ENCODE measurements at places on chromosomes 4 and X.
A peak's percentile ranks its signal among the peaks of the same experiment; 100 is the strongest.

GRCh38 chr4:135316266-135316779 is 1114.7 kb upstream of the PABPC4L start:
- DNase-seq: no peak

GRCh38 chr4:95627709-95628108 is 78.9 kb upstream of the UNC5C start:
- DNase-seq: peak; percentile 64

- no peak for DNase-seq
These were observed 41.3 kb upstream of the CRMP1 start for GRCh38 chr4:5933996-5934831.

DNA sequence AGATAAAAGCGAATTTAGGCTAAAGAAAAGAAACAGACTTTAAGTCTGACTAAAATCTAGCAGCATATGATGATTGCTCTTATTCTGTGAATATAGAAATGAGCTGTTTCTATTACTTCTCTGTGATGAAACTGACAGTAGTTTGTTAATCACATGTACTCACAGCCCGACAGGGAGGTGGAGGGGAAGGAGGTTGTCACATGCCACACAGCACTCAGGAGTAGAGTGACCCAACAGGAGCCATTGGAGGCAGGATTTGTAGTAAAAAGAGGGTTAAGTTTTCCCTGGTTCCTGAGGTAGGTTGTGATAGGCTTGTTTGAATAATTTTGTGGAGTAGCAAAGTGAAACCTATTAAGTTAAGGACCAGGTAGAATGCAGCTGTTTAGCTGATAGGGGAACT is 495.9 kb downstream of the CENPC start:
- DNase-seq: no peak

- DNase-seq: no peak
These were observed 160.1 kb downstream of the COX18 start for GRCh38 chr4:72909461-72909860.

- no peak for DNase-seq
These were observed 27.7 kb downstream of the PAK3 start for GRCh38 chrX:111123606-111124179.

DNA sequence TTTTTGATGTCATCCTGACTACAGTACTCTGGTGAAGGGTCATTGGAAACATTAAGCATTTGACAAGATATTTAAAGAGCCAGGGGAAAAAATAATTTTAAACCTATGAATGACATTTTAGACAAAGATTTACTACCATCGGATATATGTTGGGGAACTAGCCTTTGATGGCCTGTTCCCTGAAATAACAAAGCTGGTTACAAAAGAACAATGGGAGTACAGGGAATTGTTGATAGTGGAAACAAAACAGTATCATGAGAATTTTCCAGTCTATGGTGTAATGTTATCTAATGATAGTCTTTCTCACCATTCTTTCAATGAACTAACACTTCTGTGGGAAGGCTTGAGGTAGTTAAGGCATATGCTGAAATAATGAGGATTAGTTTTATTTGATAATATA is 125.9 kb upstream of the KLHL4 start:
- DNase-seq: peak; percentile 27

DNA sequence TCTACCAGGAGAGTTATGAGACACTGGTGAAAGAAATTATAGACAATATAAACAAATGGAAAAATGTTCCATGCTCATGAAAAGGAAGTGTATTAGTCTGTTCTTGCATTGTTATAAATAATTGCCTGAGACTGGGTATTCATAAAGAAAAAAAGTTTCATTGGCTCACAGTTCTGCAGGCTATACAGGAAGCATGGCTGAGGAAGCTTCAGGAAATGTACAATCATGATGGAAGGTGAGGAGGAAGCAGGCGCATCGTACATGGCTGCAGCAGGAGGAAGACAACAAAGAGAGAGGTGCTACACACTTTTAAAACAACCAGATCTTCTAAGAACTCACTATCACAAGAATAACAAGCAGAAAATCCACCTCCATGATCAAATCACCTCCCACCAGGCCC is 184.3 kb downstream of the NPNT start:
- DNase-seq: no peak

DNA sequence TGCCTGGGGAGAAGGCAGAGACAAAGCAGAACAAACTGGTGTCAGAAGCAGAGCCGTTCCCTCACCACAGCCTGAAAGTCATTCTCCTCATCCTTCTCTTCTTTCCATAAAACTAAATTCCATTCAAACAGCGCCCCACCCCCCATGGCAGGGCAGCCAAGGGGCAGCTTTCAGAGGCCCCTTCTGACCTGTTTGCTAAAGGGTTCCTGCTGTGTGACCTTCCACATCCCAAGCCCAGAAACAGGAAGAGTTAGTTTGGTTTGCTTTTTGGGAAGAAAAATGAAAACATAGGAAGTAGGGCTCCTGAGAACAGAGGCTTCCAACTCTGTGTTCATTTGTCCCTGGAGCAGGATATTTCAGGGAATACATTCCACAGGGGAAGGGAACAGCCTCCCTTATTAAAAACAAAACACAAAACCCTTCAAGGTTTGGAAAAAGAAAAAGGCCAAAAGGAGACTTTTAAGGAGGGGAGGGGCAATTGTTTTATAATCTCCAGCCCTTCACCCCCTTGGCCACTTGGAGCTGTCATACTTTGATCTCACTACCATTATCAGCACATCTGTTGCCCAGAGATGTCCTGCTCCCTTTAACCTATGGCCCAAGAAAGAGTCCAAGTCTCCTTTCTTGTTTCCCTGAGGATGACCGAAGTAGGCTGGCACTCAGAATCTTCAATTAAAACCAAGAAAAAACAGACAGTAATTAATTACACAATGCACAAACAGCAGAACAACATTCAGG is 25.3 kb downstream of the STARD8 start:
- no peak for DNase-seq

- DNase-seq: peak; percentile 11
These were observed 911.2 kb downstream of the FSTL5 start for GRCh38 chr4:161252520-161253141.

DNA sequence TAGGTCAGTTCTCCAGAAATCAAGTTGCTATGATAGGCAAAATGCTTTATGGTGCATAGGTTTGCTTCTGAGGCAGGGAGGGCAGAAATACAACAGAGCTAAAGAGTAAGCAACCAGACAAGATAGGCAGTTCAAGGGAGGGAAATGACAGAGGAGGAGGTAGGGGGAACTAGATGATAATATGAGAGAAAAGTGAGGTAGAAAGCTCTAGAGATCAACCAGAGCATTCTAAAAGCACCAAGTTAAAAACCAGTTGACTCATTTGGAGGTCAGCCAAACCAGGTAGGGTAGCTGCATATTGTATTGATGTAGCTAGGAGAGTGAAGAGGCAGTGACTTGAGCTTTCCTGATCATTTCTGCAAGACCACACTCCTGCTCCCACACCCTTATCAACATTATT is 49.0 kb upstream of the SLC16A2 start:
- DNase-seq: no peak

GRCh38 chr4:188778905-188779304 is 639.7 kb downstream of the TRIML1 start:
- peak; percentile 1 for DNase-seq

DNA sequence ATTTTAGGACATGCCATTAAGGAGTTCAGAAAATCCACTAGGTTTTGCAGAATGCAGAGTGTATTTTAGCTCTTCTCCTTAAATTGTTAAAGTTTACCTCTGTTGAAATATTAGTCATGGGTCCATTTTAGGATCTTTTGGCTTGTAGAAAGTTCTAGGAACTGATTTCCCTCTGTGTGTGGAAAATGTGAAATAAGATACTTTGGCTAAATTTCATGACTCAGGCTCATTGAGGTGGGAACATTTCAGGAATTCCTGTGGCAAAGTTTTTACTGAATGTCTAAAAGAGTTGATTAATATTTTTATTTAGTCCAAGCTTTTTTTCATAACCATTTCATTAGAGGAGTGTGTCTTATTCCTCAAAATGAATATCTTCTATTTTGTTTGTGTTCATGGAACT is 7.0 kb downstream of the FHIP1A start:
- DNase-seq: peak; percentile 59

- no peak for DNase-seq
These were observed 132.9 kb downstream of the AFF2 start for GRCh38 chrX:148633218-148633908.

DNA sequence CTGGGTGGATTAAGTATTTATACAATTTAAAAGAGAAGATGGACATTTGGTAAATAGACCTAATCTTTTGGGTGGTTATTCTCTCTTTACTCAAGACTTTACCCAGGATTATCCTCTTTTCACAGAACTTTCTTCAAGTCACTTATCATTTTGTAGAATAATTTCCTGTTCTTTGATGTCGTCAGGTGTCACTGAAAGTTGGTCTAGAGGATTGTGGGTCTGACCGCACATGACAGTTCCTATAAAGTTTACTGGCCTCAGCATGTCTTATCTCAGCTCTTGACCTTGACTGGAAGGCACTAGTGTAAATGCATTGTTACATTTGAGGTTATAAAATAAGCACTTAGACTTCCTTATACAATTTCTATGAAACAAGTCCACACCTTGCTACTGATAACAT is 139.9 kb upstream of the SLC4A4 start:
- DNase-seq: no peak

DNA sequence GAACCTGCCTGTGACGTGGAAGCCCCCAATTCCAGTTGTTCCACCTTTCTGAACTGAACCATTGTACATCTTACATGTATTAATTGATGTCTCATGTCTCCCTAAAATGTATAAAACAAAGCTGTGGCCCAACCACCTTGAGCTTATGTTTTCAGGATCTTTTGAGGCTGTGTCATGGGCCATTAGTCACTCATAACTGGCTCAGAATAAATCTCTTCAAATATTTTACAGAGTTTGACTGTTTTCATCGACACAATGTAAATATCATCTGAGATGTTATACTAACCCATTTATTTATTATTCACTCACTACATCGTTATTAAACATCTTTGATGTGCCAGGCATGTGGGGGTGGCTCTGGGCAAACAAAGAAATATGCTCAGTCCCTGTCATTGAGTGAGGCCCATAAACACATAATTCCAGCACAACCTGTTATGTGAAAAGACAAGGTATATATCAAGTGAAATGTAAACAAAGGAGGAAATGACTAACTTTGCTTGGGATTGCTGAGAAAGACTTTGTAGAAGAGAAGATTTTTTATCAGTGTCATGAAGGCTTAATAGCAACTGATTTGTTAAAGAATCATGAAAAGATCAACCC is 34.5 kb upstream of the PPM1K start:
- no peak for DNase-seq

DNA sequence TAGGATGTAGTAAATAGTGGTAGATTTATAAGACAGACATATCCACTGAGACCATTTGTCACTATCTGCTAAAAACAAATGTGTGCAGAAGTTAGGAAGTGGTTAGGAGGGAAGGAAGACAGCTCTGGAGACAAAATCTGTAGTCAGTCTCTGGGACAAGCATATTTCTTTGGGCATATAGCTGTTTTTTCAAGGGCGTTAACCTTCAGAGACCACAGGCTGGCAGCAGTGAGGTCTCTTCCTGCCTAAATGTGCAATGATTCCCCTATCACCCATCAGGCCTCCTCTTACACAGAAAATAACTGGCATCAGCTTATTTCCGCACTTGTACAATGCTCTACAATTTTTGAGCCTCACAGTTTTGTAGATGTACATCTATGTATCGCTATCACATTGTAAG is 6.5 kb downstream of the TMEM150C start:
- peak; percentile 5 for DNase-seq

DNA sequence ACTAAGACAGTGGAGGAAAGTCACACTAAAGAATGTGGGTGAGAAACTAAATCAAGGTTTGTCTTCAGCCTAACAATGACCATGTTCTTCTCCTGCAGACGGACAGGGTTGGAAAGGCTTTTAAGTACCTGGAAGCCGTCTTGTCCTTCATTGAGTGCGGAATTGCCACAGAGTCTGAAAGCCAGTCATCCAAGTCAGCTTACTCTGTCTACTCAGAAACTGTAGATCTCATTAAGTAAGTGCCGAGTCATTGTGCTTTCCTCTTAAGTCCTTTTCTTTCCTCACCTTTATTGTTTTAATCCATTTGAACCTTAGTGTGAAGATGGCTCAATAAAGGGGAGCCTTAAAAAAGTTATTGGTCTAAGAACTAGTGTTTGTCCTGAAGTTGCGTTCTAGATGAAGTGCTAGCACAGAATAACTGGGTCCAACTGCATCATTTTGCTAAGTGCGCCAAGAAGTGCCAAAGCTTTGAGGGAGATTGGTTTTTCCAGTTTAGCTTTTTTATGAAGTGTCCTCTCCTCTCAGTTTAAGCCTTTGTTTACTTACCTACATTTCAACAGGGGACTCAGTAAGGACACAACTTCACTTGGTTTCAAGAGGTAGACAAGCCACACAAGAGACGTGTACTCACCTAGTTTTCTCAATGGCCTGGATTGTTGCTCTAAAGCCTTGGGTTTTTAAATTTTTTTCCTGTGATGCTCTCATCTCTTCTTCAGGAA is 89.3 kb downstream of the KLHL8 start:
- no peak for DNase-seq

Measured in fibroblast of pulmonary artery (primary cell).